ENCODE measurements at places on chromosomes 16 and 17.
A peak's percentile ranks its signal among the peaks of the same experiment; 100 is the strongest.

GRCh38 chr17:49180303-49180702 lies 30.1 kb downstream of the GNGT2 start:
- peak; percentile 73 for DNase-seq

GRCh38 chr17:32927201-32927723 lies 691 bp upstream of the TMEM98 start:
- no peak for DNase-seq

DNA sequence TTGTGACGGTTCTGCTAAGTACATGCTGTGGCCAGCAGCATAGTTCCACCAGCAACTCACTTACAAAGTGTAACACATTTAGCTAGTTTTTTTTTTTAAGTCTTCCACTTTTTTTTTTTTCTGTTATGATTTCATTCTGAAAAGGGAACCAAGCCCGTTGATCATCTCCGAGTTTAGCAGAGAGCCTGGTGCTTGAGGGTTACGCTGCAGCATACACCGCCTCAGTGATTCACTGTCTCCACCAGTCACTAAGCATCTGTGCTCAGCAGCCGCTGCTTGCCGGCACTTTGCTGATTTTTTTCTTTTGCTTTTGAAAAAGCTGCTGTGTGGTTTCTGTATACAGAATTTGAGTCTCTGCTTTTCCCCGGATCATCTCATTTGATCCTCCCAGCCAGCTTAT lies 194.5 kb upstream of the CDH13 start:
- DNase-seq: no peak

DNA sequence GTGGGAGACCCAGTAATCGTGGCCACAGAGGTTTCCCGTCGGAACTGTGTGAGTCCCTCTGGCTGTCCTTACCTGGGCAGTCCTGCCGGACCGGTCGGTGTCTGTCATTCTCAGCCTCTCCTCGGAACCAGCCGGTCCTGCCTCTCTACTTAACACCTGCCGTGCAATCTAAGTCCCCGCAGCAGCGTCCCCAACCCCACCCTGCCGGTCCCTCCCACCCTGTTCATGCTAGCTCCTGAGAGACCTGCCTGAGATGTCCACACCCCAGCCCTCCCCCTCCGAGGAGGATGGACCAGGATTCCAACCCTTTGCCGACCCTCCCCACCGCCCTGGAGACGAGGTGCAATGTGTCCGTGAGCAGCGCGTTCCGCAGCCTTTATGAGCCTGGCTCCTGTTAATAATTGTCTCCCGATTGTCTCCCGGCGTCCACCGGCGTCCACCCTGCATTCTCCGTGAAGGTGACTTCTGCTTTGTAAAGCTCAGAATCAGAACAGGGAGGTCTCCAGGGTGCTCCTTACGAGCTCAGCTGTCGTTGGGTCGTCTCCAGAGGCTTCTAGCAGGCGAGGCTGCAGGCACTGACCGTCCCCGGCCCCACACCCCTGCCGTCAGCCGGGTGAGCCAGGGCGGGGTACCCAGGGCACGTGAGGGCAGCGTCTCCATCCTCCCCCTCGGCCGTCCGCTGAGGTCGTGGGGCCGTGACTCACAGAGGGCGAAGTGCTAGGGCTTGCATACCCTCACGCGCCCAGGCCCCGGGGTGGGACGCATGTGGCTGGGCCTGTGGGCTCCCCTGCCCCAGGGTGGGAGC lies 10.1 kb downstream of the METRNL start:
- no peak for DNase-seq

GRCh38 chr17:82270651-82271050 lies 2.8 kb downstream of the CSNK1D start:
- no peak for DNase-seq

Data from germinal center (tissue), 1 donor.